Aorta (tissue), 5 donors: ENCODE measurements at places on chromosomes 7 and 10. TPM values are rescaled to one million over a fixed set of nuclear protein-coding genes. Genes with fewer than 3 reads are reported as not detected.
A peak's percentile ranks its signal among the peaks of the same experiment; 100 is the strongest.

The TEX36 gene
- not detected for total RNA-seq

The ACSL5 gene
- 18.4 TPM for total RNA-seq

The PPP1R3C gene
- 94.6 TPM for total RNA-seq

DNA sequence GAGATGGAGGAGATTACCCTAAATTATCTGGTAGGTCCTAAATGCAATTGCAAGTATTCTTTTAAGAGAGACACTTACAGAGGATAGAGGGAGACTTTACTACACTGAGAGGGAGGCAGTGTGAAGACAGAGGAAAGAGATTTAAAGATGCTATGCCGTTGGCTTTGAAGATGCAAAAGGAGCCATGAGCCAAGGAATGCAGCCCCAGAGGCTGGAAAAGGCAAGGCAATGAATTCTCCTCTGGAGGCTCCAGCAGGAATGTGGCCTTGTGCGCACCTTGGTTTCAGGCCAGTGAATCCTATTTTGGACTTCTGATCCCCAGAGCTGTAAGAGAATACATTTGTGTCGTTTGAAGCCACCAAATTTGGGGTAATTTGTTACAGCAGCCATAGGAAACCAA lies 118.6 kb downstream of the PLXNA4 start:
- no peaks in the 10 kb centered on the region for H3K4me1 ChIP-seq
- no peak for DNase-seq
- no peak overlapping the region for H3K27ac ChIP-seq

DNA sequence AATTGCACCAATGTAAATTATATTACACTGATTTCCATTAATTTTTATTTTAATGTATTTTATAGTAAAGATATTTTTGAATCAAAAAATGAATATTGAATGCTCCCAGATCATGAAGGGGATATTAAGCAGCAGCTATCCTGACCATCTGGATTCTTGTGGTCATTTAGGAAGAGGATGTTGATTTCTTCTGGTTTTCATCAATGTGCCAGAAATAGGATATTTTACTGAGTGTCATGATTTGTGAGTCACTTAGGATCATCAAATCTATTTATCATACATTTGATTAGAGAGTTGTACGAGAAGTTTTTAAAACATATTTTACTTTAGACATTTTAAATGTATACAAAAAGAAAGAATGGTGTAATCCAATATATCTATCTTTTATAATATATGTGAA lies 366.3 kb upstream of the CHRM2 start:
- H3K4me3 ChIP-seq, result no peak overlapping the region
- no peak overlapping the region for H3K27ac ChIP-seq
- no peaks in the 10 kb centered on the region for H3K4me1 ChIP-seq
- H3K27me3 ChIP-seq, result no peaks in the 10 kb centered on the region
- H3K36me3 ChIP-seq, result no peaks in the 10 kb centered on the region
- DNase-seq, result no peak

DNA sequence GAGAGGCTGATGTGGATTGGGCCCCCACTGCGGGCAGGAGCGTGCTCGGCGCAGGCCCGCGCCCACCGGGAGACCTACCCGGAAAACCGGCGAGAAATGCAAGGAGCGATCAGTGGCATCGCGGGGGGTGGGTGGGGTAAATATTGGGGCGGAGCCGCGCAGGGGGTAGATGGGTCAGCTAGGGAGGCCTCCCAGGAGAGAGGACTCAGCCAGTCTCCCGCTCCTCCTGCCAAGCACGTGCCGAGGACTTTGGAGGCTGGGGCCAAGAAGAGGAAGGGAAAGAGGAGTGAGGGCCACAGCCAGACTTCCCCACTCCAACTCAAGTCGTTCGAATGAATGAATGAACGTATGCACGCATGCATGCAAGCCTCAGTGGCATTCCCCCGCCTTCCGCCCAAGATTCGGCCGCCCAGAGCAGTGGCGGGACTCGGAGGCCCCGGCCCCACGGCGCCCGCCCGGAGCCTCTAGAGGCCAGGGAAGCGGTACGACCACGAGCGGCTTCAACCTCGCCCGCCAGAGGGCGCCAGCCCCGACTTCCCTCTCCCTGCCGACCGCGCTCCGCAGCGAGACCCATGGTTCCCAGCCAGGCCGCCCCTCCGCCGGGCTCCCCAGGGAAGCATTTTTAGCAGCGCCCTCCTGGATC lies 3.6 kb downstream of the NPM3 start:
- no peaks in the 10 kb centered on the region for H3K36me3 ChIP-seq
- no peak overlapping the region for H3K4me3 ChIP-seq
- DNase-seq, result peak; percentile 95

The H2AZ2 gene
- 129 TPM for total RNA-seq

DNA sequence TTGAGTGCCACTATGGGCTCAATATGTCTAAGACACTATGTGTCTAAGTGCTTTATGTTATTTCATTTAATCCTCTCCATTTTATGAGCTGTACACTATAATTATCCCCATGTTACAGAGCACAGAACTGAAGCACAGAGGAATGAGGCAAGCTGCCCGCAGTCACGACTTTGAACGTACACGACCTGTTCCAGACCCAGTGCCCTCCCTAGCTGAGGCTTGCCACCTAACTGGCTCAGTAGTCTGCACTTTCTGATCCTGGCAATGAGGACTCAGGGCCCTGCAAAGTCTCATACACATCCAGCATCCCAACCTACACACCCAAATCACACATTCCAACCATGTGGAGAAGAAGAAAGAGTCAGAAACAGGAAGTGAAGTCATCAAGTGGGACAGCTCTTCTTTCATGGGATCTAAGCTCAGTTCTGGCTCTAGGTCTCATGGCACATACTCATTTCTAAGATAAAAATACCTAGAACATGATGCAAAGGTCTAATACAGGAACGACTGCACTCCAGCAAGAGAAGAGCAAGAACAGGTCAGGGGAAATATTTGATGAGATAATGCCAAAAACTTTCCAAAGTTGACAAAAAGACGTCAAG lies 42.4 kb upstream of the DDC start:
- H3K27me3 ChIP-seq, result no peaks in the 10 kb centered on the region
- H3K36me3 ChIP-seq, result peaks cover 8% of the 10 kb centered on the region
- H3K4me1 ChIP-seq, result no peaks in the 10 kb centered on the region
- H3K27ac ChIP-seq, result no peak overlapping the region
- DNase-seq, result no peak
- no peak overlapping the region for H3K4me3 ChIP-seq

DNA sequence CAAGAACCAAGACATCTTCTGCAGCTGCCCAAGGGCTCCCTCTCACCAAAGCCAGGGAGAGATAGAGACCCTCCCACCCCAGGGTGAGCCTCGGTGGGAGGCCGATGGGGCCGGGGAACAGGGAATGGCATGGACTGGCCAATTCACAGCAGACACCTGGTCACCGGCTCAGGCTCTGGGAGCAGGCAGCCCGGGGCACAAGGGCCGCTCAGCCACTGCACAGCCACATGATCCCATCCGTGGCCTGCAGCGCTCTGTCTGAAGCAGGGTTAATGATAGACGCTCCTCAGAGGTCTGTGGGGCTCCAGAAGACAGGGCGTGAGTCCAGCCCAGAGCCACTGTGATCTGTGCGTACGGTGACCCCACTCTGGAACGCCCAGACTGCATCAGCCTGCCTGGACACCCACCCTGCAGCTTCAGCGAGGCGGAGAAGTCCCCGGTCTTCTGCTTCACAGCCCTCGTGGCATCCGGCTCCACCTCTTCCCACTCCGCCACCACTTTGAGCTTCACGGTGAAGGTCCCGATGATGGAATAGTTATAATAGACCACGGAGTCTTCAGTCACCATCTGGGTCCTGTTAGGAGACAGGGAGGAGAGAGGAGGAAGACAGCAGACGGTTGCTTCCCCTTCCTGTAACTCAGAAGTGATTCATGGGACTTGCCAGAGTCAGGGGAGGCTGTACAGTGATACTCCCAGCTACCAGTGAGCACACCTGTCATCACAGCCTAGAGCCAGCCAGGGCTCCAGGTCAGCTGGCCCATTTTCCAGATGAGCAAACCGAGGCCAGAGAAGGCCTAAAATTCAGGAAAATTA lies 14.0 kb downstream of the TMEM130 start:
- H3K27ac ChIP-seq, result no peak overlapping the region
- no peaks in the 10 kb centered on the region for H3K27me3 ChIP-seq
- no peaks in the 10 kb centered on the region for H3K36me3 ChIP-seq
- no peak overlapping the region for H3K4me3 ChIP-seq

The SCRN1 gene
- 71.9 TPM for total RNA-seq

The GNAI1 gene
- 17.9 TPM for total RNA-seq

The MMRN2 gene
- 85.6 TPM for total RNA-seq

- H3K4me3 ChIP-seq, result no peak overlapping the region
- H3K27ac ChIP-seq, result no peak overlapping the region
- no peaks in the 10 kb centered on the region for H3K36me3 ChIP-seq
- no peak for DNase-seq
Measured at GRCh38 chr7:1865571-1866255, 195.6 kb downstream of the ELFN1 start.

- no peak for DNase-seq
- H3K36me3 ChIP-seq, result no peaks in the 10 kb centered on the region
- H3K27me3 ChIP-seq, result no peaks in the 10 kb centered on the region
- no peaks in the 10 kb centered on the region for H3K4me1 ChIP-seq
- H3K27ac ChIP-seq, result no peak overlapping the region
Measured at GRCh38 chr10:131923038-131923756, 22.4 kb downstream of the PPP2R2D start.

The TMEM270 gene
- total RNA-seq, result not detected

The C10orf88 gene
- 11.7 TPM for total RNA-seq
